Activated CD4-positive, alpha-beta T cell treated with anti-CD3 and anti-CD28 coated beads for 36 hours (primary cell): ENCODE measurements at places on chromosomes 16 and 17. TPM values are rescaled to one million over a fixed set of nuclear protein-coding genes. Genes with fewer than 3 reads are reported as not detected.

GRCh38 chr17:28744104-28744971 is 527 bp downstream of the TRAF4 start:
- H3K36me3 ChIP-seq, result peaks cover 35% of the 10 kb centered on the region
- H3K4me1 ChIP-seq, result peaks cover 41% of the 10 kb centered on the region

Gene ADAM11
- total RNA-seq, result 0.19 TPM

Gene CACNG4
- total RNA-seq, result not detected

GRCh38 chr17:77754956-77755355 is 203.5 kb upstream of the TNRC6C start:
- H3K4me3 ChIP-seq, result no peak overlapping the region
- H3K27ac ChIP-seq, result no peak overlapping the region
- H3K36me3 ChIP-seq, result no peaks in the 10 kb centered on the region
- DNase-seq, result no peak
- H3K27me3 ChIP-seq, result no peaks in the 10 kb centered on the region

DNA sequence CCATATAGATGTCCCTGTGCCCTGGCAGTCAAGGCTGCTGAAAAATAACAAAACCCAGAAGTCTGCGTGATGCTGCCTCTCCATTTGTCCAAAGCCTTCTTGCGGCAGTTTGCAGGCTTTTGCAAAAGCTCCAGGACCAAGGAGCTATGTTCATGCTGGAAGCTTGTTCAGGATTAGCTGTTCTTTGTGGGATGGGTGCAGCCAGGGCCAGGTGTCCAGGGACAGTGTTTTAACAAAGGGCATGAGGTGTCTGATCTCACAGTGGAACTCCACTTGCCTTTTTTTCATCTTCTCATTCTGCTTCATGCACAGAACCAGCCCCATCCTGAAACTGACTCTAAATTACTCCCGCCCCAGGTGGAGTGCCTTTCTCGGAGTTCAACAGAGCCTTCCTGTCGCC is 31.7 kb upstream of the STH start:
- no peak overlapping the region for H3K4me3 ChIP-seq
- no peak overlapping the region for H3K27ac ChIP-seq
- no peak for DNase-seq
- H3K4me1 ChIP-seq, result no peaks in the 10 kb centered on the region

Gene KCNG4
- total RNA-seq, result not detected

Gene LRRC46
- total RNA-seq, result 0.82 TPM
